NCI-H1930 (cell line): ENCODE measurements at places on chromosomes 16 and 17.

DNA sequence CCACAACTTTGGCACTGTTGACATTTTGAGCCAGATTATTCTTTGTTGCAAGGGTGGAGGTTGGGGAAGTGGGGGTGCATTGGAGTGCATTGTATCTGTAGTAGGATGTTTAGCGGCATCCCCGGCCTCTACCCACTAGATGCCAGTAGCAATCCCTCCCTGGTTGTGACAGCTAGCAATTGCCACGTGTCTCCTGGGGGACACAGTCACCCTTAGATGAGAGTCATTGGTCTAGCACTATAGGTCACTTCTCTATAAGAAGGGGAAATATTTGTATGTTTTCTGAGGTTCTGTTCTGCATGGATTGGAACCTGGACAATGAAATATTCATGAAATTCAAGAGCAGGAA is 32.4 kb downstream of the MSI2 start:
- no peak for DNase-seq

DNA sequence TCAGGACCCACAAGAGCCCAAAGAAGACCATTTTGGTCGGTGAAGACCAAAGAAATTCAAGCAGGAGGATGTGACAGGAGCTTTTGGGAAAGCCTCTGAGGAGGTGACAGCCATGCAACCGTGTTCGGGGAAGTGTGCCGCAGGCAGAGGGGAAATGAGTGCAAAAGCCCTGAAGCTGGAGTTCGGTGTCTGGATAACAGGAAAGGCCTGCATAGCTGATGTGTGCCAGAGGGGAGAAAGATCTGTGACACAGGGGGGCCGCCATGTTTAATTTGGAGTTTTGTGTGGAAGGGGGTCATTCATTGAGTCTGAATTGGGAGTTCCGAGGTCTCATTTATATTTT is 870 bp upstream of the ZC3H7A start:
- DNase-seq, result no peak

- no peak for DNase-seq
These were observed 41.0 kb downstream of the SNX29 start for GRCh38 chr16:12017558-12017957.

GRCh38 chr16:19830902-19831560 is 53.6 kb downstream of the GPRC5B start:
- no peak for DNase-seq

GRCh38 chr17:58788199-58788598 is 32.5 kb downstream of the PPM1E start:
- DNase-seq, result no peak

GRCh38 chr16:67026570-67026969 is 2.4 kb upstream of the CBFB start:
- no peak for DNase-seq

GRCh38 chr16:11029948-11030347 is 85.6 kb downstream of the CLEC16A start:
- no peak for DNase-seq
